ENCODE measurements at places on chromosomes 6 and 20.

DNA sequence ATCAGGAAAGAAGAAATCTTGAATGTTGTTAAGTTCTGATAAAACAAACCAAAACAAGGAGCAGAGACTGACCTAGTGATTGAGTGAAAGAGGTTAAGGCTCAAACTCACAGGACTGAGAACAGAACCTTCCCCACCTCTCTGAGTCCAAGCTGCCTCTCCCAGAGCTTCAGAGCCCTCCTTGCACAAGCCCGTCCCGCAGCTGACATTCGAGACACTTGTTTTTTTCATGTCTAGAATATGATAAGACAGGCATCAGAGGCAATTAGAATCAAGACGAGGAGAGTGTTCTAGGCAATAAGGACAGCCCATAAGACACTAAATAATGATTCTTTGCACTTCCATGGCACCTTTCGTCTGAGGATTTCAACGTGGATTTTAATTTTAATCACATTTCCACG, 140.6 kb downstream of the PXDC1 start:
- no peak for DNase-seq

DNA sequence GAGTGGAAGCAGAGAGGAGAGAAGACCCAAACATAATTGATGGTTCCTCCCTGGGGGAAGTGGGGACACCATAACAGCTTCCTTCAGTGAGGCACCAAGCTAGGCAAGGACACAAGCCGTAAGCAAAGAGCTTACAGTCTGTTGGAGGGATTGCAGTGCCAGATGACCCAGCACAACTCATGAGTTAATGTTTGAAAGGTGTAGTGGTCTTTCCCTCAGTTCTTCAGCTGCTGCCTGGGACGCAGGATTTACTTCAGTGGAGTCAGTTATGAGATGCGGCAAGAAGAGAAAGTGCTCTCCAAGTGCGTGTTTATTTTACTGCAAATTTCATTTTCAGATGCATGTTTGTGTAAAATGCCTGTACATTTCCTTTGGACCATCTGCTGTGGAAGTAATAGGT, 38.7 kb upstream of the SLC17A4 start:
- no peak for DNase-seq

DNA sequence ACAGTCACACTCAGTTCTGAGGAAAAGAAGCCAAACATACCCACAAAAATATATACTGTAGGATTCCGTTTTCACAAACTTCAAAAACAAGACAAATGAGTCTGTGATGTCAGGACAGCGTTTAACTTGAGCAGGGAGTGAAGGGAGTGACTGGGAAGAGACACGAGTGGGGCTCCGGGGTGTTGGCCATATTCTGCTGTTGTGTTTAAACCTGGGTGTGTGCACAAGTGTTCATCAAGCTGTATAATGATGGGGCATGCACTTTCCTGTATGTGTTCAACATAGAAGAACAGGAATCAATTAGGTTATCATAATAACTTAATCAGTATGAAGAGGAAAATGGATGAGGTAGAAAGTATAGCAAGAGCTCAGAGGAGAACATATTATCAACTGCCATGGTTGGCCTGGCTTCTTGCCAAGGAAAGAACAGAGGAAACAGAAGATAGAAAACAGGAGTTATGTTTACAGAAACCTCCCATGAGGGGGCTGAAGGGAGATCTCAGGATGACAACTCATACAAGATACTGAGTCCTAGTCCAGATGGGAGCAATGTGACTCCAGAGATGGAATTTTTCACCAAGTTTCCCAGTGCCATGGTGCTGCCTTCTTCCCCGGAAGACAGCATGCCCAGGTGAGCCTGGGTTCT, 15.1 kb upstream of the AFDN start:
- no peak for DNase-seq

- no peak for DNase-seq
These were observed 70.9 kb upstream of the QKI start for GRCh38 chr6:163343609-163344008.

GRCh38 chr6:80356000-80356399, 249.5 kb downstream of the BCKDHB start:
- DNase-seq: no peak

- no peak for DNase-seq
These were observed 39.1 kb downstream of the SYNJ2 start for GRCh38 chr6:158020811-158021210.

DNA sequence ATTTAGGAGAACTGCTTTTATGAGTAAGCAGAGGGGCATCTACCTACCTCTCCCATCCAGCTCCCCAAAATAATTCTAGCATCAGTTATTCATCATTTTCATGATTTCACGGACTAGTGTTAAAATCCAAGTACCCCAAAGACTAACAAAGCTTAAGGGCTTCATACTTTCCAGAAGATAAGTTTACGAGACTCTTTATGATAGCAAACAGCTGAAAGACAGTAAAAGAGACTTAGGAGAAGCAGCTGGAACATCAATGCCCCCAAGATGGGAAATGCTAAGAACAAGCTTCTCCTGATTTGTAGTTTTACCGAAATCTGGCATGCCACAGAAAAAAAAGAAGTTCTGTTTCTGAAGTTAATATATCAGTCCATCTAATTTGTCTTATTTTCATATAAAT, 70.0 kb downstream of the COL12A1 start:
- DNase-seq: no peak

GRCh38 chr6:44072959-44073611, 54.2 kb downstream of the MRPL14 start:
- peak; percentile 85 for DNase-seq

- DNase-seq: no peak
These were observed 14.3 kb downstream of the GLO1 start for GRCh38 chr6:38688579-38689087.

DNA sequence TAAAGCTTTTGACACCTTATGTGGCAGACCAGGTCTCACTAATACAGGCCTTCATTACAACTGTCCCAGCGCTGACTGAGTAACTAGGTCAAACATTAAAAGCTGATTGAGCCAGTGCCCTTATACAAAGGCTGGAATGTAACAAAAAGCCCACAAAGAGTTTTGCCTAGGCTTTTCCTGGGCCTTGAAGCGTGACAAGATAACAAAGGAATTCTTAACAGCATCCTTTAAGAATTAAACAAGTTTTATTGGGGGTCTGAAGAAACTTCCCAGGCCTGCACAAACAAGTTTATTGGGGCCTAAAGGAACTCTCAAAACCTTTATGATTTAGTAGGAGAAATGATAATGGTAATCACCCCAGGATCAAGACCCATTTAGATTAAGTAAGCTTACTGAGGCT, 267.6 kb upstream of the FAM83B start:
- DNase-seq: no peak

GRCh38 chr6:149941583-149942460, at the start of gene ULBP2:
ULBP2 (plus strand) TSS chr6:149942014; CDS start chr6:149942073, 59 bp downstream.
- peak; percentile 88 for DNase-seq

DNA sequence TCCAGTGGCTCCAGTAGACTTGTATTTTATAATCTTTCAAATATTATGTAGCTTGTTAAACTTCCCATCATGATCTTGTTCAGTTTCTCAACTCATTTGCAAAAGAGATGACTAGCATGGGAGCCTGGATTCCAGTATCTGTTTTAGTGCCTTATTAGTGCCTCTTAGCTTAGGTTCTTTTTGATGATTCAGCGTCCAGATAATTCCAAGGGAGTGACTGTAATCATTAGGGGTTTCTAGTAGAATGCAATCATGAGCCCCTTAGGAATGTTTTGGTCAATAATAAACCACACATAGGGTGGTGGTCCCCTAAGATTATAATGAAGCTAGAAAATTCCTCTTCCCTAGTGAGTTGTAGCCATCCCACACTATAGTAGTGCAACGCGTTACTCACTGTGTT, 7.0 kb downstream of the CD2AP start:
- no peak for DNase-seq

DNA sequence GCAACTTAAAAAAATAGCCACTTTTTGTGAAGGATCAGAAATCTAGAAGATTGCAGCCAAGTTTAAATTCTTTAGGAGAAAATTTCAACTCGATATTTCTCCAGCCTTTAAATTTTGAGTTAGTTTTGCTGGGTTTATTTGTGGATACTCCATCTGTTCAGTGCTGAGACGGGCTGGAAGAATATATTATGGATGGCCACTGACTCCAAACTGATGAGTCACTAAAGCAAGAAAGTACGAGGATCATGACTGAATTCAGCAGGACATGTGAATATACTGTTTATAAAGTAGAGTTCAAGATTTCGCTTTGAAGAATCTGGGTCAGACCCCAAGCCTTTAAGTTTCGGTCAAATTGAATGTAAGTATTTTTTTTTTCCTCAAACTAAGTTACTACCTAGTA, 199.5 kb downstream of the ADGRB3 start:
- no peak for DNase-seq

- no peak for DNase-seq
These were observed 94.2 kb downstream of the TBC1D7 start for GRCh38 chr6:13234130-13234529.

DNA sequence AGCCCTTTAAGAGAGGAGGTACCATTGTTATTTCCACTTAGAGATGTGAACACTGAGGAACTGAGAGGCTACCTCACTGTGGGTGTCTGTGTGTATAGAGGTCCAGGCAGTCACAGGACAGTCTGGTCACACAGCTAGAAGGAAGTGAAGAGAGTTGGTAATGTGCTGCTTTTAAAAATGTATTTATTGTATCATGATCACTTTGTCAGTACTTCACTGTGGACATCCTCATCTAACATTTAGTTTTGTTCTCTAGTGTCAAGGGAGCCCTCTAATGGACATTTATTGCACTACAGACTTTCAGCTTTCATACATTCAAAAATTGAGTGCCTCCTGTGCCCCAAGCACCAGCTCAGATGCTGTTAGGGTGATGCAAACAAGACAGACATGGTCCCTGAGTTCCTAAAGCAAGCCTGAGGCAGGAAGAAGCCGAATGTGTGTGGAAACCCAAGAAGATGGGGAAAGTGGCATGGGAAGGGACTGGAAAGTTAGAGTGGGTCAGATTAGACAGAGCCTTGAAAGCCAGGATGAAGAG, 123.0 kb downstream of the SLC16A10 start:
- no peak for DNase-seq

DNA sequence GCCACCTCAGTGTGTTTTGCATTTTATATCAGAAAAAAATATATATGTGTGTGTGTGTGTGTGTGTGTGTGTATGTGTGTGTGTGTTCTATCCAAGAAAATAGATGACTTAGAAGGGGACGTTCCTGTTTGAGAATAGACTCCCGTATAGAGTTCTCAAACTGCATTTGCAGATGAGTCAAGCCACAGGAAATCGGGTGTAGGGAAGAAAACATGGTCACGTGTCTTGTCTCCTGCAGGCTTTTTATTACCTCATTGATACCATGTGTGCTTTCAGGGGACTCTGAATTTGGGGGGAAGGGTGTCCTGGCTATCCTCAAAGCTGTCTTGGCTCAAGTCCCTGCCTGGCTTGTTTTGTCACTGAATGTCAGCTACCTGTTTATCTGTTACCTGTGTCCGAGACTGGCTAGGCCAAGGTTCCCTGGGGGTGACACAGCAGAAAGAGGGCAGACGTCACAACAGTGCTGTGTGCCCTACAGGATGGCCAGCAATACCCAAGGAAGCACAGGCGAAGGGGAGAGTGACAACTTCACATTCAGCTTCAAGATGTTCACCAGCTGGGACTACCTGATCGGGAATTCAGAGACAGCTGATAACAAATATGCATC, 55.7 kb upstream of the NOP56 start:
- DNase-seq: no peak

- no peak for DNase-seq
These were observed 6.7 kb downstream of the PCMT1 start for GRCh38 chr6:149756261-149756636.

GRCh38 chr20:63736893-63737694, 630 bp downstream of the LIME1 start:
- DNase-seq: peak; percentile 47

DNA sequence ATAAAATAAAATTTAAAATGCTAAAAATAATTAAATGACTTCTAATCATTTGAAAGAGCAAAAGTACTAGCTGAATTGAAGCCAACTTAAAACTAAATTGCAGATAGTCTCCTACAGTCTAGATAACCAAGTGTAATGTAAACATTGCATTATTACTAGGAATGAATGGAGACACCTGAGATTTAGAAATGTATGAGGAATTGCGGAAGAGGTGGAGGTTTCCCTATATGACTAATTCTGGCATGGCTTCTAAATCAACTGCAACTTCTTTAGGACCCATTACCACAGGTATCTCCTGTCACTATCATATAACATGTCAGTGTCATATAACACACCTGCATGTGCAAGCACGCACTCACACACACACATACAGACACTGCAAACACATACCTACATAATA, 13.2 kb upstream of the GPR6 start:
- no peak for DNase-seq

- no peak for DNase-seq
These were observed 41.4 kb downstream of the TPD52L1 start for GRCh38 chr6:125194941-125195340.

- no peak for DNase-seq
These were observed 108.0 kb downstream of the PRND start for GRCh38 chr20:4829514-4830215.

DNA sequence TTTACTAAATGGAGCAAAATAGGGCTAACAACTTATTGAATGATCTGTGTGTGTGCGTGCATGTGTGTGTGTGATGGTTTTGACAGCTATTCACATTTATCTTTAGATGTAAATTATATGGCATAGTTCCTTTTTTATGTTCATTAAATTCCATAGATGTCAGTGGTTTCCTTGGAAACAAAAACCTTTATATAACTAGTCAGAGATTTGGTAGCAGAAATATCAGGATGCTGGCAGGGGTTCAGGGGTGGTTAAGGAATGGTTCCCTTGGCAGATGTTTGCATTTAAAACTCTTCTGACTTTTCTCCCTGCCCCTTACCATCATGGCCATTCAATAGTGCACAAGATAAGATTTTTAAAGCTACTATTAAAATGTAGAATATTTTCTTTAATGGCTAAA, 256.6 kb downstream of the PLCB1 start:
- DNase-seq: no peak

GRCh38 chr20:45548410-45548809, 1.2 kb upstream of the EPPIN start:
- DNase-seq: no peak

DNA sequence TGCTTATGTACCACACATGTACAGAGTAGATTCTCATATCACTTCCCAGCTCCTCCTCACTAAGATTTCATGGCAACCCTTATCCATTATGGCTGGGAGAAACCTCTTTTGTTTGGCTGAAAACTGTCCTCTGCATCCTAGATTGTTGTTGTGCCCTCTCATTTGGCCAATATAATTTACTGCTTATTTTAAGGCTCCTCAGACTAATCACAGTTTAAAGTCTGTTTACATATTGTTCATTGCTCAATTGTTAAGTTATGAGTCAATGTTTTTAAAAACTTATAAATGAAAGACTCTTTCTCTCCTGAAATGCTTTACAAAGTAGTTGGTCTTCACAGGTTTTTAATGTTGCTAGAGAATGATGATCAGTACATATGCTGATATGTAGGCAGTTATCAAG, 57.3 kb downstream of the FAM83B start:
- DNase-seq: no peak

GRCh38 chr6:46129291-46129628, 529 bp upstream of the ENPP4 start:
- DNase-seq: no peak

DNA sequence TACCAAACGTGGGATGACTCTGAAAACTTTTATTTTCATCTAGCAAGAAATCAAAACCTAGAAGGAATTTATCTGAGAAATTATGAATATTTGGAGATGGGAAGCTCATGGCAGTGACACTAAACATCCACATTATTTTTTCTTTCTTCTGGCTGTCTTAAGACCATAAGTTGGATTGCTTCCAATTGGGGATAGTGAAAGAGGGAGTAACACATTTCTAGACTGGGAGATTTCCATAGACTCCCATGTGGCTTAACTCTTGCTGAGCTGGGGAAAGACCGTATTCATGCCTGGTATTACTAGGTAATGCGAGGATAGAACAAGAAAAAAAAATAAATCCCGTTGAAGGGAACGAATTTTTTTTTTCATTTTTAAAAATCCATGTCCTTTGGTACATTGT, 120.0 kb downstream of the UTRN start:
- no peak for DNase-seq

Data from stimulated activated CD4-positive, alpha-beta T cell treated with anti-CD3 and anti-CD28 coated beads, Interleukin-1b, Interleukin-23, amount 100 ng/mL, for 48 hours (primary cell).